ENCODE measurements at places on chromosomes 11 and 22.
A peak's percentile ranks its signal among the peaks of the same experiment; 100 is the strongest.

GRCh38 chr22:17860220-17860965, 86.1 kb upstream of the BID start:
- no peak for DNase-seq

GRCh38 chr11:118277312-118277711, 13.2 kb upstream of the MPZL2 start:
- no peak for DNase-seq

- no peak for DNase-seq
Observed at GRCh38 chr11:17238377-17238776, 30.6 kb upstream of the PIK3C2A start.

DNA sequence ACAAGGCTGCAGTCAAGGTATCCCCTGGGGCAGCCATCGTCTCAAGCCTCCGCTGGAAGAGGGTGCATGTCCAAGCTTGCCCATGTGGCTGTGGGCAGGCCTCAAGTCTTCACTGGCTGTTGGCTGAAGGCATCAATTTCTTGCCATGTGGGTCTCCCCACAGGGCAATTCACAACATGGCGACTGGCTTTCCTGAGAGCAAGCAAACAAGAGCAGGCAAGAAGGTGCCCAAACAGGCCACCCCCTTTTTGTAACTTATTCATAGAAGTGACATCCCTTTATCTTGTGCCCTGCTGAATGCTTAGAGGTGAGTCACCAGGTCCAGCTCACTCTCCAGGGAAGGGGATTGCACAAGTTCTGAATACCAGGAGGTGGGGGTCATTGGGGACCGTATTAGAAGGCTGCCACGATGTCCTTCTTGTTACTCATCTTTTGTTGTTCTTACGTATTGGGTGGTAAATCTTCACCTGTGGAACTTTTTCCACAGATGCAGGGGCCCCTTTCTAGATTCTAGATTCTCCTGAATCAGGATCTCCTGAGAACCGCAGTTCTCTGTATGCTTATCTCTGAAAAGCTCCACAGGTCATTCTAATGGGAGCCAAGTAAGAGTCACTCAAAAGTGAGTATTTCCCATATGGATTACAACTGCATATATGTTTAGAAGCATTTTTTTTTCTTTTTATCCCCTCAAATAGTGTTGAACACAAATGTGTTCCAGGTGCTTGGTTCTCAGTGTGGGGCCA, 44.2 kb upstream of the MICAL2 start:
- no peak for DNase-seq

DNA sequence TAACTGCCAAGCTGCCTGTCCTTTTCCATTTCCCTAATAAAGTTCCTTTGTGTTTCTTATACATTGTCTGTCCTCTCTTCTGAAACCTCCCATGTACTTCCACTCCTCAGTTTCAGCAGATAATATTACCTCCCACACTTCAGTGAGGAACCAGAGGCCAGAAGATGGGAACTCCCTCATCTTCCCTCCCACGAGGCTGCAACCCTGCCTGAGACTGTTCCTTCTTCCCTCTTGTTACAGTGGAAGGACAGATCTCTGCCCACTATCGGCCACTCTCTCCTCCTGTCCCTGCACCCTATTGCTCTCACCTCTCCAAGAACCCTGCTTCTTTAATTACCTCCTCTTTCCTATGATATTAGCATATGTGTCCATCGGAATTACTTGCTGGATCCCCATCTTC, 38.1 kb upstream of the SWAP70 start:
- DNase-seq, result no peak

DNA sequence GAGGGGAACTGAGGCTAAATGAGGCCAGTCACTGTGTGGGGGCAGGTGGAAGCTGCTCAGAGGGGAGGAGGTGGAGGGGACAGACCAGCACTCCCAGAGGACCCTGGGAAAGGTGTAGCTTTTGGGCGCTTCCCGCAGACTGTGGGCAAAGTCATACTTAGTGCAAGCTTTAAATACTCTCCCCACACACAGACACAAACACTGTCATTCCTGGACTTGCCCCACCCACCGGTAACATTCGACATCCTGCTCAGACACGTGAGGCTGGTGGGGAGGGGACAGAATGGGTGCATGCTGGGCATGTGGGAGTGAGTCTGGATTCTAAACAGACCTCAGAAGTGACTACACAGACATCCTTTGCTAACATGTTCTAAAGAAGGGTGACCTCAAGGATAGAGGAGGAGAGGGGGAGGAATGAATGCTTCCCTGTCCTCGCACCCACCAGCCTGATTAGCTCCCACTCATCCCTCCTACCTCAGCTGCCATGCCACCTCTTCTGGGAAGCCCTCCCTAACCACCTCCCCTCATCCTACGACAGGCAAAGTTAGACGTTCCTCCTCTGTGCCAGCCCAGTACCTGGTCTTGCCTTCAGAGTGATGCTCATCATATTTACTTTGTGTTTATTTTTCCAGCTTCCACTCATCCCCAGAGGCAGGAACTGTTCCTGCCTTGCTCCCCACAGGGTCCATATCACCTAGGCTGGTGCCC, 22.2 kb downstream of the TSKU start:
- DNase-seq, result peak; percentile 49

DNA sequence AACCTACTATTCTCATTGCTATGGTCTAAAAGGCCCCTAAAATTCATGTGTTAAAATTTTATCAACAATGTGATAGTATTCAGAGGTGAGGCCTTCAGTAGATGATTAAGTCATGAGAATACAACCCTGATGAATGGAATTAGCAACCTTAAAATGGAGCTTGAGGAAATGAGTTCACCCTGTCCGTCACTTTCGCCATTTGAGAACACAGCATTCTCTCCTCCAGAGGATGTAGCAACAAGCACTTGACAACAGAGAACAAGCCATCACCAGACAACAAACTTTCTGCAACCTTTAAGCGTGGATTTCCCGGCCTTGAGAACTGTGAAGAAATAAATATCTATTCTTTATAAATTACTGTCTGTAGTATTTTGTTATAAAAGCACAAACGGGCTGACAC, 197.0 kb downstream of the SBF2 start:
- no peak for DNase-seq

GRCh38 chr22:24868979-24869378, 63.0 kb downstream of the SGSM1 start:
- DNase-seq, result no peak

DNA sequence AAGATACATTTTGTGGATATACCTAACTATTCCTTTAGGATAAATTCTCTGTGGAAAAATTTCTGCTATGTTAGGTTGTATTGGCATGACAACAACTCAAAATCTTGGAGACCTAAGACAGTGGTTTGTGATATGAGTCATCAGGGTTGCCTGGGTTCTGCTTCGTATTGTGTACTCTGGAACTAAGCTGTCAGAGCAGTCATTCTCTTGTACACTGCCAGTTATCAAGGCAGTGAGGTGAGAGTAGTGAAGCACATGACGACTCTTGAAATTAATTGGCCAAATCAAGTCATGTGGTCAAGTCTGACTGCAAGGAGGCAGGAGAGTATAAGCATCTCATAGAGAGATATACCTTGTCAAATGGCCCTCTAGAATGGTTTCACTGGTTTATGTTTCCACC, 104.4 kb downstream of the FANCF start:
- DNase-seq, result no peak

- DNase-seq, result no peak
Observed at GRCh38 chr11:78251083-78251775, 62.5 kb downstream of the USP35 start.

GRCh38 chr11:115502636-115503082, 1.6 kb downstream of the CADM1 start:
- DNase-seq, result no peak

DNA sequence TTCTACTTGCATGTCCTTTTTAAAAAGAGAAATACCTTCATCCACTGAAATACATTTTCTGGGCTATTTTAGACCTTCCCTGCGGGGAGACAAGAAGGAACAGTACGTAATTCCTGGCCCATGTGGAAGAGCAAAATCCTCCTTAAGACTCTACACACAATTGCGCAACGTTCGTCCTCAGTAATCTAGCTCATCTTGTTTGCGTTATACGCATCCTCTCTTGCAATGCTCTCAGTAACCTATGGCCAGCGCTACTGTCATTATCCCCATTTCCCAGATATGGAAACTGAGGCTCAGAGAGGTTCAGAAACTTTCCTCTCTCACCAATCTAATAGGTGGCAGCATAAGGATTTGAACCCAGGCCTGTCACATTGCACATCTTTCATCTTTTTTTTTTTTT, 54.6 kb downstream of the RPUSD4 start:
- no peak for DNase-seq

DNA sequence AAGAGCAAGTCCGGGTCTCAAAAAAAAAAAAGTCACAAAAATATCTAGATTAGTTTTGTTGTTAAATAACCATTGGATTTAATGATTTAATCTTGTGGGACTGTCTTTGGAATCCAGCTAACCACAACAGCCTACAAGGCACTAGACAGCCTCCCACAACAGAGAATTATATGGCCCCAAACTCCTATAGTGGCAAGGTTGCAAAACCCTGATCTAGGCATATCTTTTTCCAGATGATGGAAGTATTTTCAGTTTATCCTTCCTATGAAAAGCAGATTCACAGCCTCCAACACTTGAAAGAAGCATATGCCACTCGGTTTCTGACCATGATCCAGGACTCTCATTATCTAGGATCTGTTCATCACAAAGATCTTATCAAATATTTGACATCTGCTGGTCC, 5.4 kb upstream of the C11orf87 start:
- no peak for DNase-seq

- DNase-seq, result no peak
Observed at GRCh38 chr11:565921-566509, 5.2 kb downstream of the RASSF7 start.

GRCh38 chr11:76714493-76714892, 43.9 kb upstream of the LRRC32 start:
- DNase-seq, result no peak

GRCh38 chr11:127875131-127875530, 712.2 kb downstream of the ETS1 start:
- no peak for DNase-seq

DNA sequence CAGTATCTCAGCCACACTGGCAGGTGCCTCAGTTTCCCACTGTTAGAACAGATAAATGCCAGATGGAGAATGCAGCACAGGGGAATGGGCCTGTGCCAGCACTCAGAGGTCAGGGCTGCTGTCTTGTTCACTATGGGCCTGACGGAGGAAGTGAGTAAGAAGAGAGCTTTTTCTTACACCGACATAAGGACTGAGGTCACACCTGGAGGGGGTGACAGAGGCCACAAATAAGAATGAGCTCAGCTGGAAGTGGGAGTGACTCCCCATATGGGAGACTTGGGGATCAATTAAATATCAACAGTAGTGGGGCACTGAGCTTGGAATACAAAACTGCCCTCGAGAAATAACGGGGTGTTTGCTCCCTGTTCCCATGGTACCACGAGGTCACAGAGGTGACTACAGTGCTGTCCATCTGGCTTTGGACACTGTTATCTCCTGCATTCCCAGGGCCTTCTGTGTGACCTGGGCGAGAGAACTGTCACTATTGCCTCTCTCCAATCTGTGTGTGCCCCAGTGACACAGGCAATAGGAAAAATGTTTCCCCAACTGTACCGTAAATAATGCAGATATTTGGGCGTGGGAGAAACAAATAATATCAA, 94.1 kb upstream of the NNMT start:
- no peak for DNase-seq

- DNase-seq, result no peak
Observed at GRCh38 chr11:77515483-77515882, 41.6 kb upstream of the PAK1 start.

GRCh38 chr11:37264783-37265182, 666.7 kb upstream of the RAG2 start:
- DNase-seq, result no peak

DNA sequence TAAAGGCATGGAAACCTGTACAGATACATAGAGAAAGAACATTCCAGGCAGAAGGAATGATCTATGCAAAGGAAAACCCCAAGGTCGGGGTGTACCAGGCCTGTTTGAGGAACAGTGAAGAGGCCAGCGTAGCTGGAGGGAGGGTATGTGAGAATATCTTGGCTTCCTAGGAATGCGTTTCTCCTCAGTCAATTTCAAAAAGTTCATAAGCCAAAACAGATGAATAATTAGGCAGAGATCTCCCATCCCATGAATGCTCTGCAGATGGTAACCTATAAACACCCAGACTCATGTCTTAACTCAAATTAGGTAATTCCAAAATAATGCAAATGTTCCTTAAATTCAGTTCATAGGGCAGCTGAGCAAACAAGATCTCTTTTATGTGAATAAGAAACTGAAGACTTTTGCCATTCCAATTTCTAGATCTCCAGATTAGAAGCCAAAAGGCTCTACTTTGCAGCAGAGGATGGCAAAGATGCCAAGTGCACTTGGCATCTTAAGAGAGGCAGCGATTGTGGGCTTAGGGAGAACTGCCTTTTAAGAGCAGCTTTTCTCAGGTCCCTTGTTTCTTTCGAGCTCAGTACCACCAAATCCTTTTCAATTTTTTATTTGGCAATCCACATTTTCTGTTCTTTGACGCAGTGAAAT, 13.2 kb downstream of the FAM118B start:
- DNase-seq, result no peak

All from stimulated activated CD4-positive, alpha-beta T cell treated with anti-CD3 and anti-CD28 coated beads, Interleukin-2, amount 100 ng/mL, for 24 hours (primary cell).